ENCODE measurements at places on chromosomes 2 and 18.

DNA sequence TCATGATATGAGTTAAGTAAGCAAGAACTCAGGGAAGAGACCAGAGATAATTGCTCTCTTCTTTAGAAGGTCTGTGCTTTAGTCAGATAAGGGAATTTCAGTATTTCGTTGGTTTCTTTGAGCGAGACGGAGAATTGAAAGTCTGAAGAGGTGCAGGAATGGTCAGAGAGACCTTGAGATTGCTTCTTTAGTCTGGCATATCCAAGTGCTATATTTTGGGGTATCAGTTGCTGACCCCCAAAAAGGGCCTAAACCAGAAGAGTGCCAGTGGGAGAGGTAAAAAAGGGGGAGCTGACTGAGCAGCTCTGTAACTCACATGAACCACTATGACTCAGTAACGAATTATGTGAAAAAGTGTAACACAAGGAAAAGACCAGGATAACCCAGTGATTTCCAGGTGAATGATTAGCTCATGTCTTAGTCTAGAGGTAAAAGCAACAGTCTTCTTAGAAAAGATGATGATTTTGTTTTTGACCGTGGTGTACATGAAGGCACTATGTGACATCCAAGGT, 932.9 kb downstream of the TDRD15 start:
- DNase-seq, result no peak

DNA sequence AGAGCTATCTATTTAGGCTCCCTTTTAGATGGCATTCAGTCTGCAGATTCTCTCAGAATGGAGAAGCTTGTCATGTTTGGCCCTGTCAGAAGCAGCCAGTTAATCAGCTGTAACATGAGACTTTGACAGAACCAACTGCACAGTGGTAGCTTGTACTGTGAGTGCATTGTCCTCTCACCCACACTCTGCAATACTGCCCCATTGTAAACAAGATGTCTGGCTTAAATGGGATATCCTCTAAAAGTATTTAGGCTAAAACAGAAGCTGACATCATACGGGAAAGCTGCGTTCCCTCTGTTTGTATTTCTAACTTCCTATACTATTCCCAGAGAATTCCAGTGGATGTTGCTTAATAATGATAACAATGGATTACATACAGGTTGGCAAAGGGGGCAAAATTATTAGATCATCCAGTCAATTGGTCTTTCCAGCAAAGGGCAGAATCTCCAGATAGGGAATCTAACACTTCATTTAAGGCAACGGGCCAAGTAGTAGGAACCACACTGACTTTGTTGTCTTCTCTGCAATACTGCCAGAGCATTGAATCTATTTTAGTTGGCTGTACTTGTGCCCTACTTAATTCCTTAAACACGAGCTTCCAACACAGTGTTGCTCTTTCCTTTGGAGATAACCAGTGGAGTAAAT, 15.4 kb upstream of the STAT4 start:
- DNase-seq, result no peak

DNA sequence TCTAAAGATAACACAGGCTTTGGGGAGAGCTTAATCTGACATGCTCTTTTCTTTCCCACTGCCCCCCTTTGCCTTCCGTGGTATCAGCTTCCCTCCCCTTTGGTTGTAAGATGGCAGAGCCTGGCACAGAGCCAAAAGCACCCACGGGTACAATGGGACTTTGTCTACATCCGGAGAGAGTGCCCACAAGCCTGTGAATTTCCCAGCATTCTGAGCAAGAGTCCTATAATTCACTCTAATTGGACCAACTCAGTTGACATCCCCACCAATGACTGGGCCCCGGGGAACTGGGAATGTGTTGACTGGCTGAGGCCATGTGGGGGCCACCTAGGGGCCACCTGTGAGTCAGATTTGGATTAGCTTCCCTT, 20.1 kb upstream of the C2orf72 start:
- no peak for DNase-seq

GRCh38 chr2:144529841-144530240, 9.9 kb upstream of the ZEB2 start:
- no peak for DNase-seq

DNA sequence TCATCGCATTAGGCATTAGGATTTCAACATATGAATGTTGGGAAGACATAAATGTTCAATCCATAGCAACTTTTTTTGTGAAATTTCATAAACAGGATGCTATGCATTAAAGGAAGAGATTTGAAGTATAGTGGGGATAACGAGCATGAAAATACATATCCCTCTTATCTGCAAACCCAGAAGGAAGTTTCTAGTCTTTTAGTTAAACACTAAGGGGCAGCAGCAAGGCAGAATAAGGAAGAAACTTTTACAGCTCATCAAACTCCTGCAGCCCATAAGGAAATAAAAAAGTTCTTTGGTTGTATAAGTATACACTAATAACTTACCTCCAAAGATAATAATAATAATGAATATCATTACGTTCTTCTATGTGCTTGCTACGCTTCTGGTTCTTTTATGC, 81.5 kb downstream of the CD226 start:
- no peak for DNase-seq

- no peak for DNase-seq
Measured at GRCh38 chr18:48910972-48911545, 39.7 kb downstream of the SMAD7 start.

DNA sequence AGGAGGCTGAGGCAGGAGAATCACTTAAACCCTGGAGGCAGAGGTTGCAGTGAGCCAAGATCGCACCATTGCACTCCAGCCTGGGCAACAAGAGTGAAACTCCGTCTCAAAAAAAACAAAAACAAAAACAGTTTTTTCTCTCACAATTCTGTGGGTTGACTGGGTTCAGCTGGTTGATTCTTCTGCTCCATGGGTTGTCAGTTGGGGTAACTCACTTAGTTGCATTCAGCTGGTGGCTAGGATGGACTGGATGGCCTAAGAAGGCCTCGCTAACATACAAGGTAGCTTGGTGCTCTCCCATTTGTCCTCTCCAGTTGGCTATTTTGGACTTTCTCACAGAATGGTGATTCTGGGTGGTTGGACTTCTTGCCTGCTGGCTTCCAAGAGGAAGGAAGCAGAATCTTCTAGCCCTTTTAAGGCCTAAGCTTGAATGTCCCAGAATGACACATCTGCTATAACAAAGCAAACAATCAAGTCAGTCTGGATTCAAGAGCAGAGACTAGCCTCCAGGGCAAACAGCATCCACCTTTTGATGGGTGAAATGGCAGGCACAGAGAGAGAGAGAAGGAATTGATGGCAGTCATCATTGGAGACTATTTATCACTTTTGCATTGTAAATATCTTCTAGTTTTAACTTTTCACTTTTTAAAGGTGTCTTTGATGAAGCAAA, 17.9 kb downstream of the LAMA3 start:
- no peak for DNase-seq

All from stimulated activated CD8-positive, alpha-beta memory T cell treated with anti-CD3 and anti-CD28 coated beads, Interleukin-15, amount 100 ng/mL, for 24 hours (primary cell).